ENCODE measurements at places on chromosomes 5 and 9.

- no peak for DNase-seq
Measured at GRCh38 chr9:95477441-95477840, 39.3 kb downstream of the PTCH1 start.

- no peak for DNase-seq
Measured at GRCh38 chr9:74499111-74499601, 2.0 kb downstream of the RORB start.

DNA sequence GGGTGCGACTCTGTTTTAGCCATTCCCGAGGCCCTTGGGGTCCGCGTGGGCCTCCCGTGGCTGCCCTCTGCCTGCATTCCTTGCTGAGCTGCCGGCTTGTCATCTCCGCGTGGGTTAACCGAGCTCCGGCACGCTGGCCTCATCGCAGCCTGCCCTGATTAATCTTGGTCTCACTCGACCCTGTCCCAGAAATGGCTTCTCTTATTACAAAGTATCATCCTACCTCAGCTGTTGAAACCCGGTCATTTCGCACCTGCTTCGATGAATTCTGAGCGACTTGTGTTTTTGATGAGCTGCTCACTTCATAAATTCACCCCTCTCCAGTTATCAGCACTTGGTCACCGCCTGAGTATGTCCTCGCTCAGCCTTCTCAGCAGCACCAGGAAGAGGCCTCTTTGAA, 123.5 kb upstream of the EGFLAM start:
- DNase-seq: no peak

DNA sequence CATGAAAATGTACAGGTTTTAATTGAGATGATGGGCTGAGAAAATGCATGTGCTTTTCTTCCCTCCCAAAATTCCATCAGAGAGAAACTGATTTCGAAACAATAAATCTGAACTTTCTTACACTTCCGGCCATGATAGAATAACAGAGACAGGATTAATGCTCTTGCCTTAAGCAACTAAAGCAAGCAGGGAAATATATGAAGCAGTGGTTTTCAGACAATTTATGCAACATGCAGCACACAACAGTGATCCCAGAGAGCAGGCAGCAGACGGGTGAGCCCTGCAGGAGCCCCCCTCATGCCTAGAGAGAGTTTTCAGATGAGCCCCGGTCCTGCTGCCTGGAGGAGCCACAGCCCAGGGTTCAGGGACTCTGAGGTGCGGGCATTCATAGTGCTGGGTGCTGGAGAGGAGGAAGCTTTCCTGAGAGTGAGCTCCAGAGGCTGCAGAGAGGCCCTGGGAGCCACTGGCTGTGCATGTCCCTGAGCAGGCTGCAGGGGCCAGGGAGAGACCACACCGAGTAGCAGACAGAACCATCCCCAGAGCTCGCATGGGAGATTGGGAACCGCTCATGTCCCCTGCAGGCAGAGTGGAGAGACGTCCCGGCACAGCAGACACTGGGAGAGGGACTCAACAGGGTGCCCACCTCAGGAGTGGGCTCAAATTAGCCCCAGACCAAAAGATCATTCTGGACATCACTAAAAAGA, 143.5 kb downstream of the OLFM1 start:
- no peak for DNase-seq

DNA sequence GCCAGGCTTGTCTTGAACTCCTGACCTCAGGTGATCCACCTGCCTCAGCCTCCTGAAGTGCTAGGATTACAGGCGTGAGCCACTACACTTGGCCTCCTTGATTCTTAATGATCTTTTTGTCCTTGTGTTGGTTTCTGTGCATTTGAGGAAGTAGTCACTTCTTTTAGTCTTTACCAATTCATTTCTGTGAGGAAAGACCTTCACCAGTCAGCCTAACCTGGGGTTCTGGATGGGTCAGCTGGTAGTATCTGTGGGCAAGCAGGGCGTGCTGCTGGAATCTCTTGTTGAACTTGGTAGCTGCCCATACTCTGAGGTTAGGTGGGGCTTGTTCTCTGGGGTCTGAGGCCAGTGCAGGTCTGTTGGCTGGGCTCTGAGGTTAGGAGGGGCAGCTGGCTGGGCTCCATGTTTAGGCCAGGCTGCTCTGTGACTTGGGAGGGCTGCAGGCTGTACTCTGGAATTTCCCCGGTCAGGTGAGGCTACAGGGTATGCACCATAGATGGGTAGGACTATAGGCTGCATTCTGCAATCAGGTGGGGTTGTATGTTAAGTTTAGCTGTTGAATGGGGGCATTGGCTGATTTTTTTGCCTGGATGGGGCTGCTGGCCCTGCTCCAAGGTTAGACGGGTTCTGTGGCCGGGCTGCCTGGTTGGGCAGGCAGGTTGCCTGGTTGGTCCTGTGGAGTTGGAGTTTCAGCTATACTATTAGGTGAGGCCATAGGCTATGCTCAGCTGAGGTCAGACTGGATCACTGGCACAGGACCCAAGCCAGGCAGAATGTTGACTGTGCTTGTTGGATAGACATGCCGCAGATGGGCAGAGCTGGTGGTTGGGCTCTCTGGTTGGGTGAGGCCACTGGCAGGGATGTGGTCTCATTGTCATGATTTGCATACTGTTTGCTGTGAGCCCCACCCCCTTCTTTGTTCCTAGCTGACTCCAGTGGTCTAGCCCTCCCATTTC, 19.2 kb downstream of the UBAP1 start:
- DNase-seq: no peak

GRCh38 chr5:114407783-114408182, 45.9 kb downstream of the KCNN2 start:
- DNase-seq: no peak

DNA sequence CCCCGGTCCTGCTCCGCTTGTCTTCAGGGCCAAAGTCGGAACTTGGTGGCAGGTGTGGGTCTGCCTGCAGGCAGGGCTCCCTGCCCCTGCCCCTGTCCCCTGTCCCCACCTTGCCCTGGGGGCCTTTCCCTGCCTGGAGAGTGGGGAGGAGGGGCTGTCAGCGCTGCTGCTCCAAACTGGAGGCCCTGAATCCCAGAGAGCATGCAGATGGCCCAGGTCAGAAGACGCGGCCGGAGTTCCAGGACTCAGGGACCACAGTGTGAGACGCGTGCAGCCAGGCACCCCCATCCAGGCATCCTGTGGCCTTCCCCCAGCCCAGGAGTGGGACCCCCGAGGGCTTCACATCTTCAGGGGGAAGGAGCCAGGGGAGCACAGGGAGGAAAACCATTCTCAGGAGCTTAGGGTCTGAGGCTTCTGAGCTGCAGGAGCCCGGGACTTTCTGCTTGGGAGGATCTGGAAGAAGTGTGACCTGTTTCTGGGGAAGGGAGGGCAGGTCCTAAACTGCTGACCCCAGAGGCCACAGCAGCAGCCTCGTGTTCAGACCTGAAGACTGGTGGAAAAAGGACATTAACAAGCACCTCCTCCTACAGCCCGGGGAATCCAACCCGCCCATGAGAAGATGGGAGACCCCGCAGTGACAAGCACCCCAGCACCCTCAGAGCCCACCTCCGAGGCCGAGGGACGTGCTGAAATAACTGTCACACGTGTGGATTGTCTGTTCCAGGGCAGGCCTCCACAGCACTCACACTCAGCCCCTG, 38.0 kb downstream of the RASGEF1C start:
- no peak for DNase-seq

DNA sequence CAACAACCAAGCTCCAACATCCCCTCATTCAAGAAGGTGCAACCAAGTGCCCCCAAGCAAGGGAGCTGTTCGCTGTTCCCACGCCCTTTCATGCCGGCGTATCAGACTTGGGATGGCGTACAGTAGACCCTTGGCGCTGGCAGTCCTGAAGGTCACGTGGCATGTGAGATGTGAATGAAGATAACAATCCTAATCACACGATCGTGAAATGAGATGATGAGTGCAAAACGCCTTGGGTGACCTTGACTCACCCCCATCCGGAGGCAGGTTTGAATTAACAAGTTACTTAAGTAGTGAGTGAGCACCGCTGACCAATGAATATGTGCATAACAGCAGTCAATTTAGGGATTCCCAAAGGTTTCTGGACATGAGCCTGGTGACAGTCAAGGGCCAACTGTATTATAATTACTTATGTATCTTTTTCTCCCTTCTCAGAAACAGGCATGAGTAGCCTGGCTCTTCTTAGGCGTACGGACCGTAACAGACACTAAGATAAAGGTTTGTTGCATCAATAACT, 150.2 kb downstream of the TTLL11 start:
- no peak for DNase-seq

DNA sequence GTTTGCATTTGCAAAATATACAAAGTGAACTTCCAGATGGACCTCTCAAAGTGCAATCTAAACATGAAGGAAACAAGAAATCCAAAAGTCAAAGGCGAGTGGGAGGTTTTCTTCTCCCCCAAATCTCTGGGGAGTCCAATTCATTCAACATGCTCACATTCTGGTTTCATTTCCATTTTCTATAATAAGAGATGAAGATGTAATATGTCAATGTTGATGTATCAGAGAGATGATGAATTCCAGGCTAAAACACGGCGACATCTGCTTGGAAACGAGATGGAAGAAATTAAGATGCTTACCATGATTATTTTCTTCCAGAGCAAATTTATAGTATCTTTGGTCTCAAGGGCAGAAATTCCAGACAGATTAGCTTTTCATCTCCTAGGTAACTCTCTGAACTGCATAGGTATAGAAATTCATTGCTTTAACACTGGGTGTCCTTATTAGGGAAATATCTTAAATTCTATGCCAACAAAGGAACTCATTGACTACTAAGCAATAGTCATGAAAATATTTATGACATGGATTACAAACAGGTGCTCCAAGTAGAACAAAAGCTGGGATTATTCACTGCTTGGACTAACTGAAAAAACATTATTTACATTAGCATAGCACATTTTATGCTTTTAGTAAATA, 287.9 kb downstream of the SEC61B start:
- no peak for DNase-seq

- DNase-seq: no peak
Measured at GRCh38 chr5:127227881-127228280, 62.7 kb upstream of the MEGF10 start.

GRCh38 chr5:21152611-21153010, 1164.6 kb upstream of the CDH18 start:
- no peak for DNase-seq

Data from activated CD4-positive, alpha-beta T cell treated with anti-CD3 and anti-CD28 coated beads for 48 hours (primary cell).